ENCODE measurements at places on chromosomes 3 and 15.
A peak's percentile ranks its signal among the peaks of the same experiment; 100 is the strongest.

DNA sequence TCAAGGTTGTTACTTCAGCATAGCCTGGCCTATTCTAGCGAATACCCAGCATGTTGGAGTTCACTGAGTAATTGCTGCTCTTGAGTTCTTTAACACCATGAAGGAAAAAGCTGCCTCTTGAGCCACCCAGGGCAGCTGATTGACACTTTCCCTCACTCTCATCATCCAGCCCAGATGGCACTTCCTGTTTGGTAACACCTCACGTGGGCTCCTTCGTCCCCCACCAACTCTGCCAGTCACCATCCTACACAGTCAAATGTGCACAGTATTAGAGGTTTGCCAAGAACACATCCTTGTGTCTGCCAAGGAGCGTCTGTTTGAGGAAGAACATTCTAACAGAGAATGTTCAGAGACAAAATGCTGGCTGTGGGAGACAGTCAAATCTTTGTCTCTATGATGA, 266.3 kb downstream of the RPLP1 start:
- no peak for DNase-seq

GRCh38 chr3:31392568-31392967, 140.2 kb upstream of the STT3B start:
- no peak for DNase-seq

GRCh38 chr15:82688691-82689090, 21.0 kb downstream of the AP3B2 start:
- DNase-seq: no peak

GRCh38 chr3:30577788-30578187, 28.6 kb upstream of the TGFBR2 start:
- DNase-seq: no peak

DNA sequence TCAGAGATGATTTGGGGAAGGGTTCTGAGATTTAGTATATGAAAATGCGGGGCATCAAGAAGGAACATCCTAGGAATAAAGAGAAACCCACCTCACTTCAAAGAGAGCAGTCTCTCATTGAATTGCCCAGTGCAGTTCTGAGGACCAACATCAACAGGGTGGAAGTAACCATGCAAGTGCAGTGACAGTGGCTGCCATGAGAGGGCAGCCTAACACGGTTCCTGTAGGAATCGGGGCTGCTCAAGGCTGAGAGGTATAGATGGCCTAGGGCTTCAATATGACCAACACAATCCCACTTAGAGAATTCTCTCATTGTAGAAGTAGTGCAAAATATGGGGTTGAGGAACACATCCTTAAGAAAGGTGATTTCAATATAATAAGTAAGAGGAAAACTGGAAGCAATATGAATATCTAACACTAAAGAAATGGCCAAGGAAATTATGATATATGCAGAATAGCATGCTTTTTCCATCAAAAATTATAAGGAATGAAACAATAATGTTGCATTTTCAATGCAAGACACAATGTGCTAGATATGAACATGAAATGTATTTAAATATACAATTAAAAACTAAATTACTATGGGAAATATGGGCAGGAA, 51.1 kb upstream of the ARRDC4 start:
- peak; percentile 9 for DNase-seq

- DNase-seq: no peak
These were observed 32.9 kb downstream of the IGDCC3 start for GRCh38 chr15:65344914-65345275.

DNA sequence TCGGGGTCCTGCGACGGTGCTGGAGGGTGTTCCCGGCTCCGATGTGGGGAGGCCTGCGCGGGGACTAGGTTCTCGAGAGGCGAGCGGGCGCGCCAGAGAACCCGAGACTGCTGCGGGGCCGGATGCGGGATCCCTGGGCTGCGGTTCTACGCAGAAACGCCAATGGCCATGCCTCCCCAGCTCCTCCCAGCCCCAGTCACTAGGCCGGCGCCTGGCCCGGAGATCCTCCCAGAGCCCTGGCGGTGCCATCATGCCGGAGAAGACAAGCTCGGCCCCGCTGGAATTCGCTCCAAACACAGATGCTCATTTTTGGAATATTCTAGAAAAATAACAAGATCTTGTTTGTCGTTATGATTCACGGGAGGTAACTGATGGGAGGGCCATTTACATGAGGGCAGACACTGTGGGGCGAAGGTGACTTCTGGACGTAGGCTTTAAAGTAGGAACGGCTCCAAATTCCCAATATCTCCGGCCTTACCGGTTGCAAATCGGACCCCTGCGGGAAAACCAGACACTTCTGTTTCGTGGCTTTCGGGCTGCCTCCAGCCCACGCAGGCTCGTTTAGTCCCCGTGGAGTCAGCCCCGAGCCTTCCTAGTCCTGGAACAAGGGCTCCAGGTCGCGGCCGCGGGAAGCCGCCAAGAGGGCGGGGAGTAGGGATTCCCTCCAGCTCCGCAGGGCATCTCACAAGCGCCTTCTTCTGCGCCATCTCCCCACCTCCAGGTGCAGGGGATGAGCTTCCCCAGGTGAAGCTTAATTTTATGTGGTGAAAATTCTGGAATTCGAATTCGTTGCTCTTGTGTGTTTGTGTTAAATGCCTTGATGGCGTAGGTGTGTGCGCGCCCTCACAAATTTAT, 74.8 kb upstream of the POLG start:
- DNase-seq: no peak

DNA sequence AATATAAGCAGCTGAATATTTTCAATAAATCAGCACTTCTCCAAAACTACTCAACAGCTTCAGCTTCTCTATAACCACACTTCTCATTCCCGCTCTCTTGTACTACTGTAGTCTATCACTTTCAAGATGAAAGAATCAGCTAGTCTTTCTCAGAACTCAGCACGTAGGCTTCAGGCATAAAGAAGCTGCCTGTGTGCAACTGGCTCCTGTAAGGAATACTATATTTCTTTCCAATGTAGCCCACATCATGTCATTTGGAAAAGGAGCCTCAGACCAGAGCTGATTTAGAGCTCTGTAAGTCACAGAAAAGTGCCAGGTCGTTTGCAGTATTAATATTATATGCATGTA, 62.3 kb downstream of the FMN1 start:
- no peak for DNase-seq

DNA sequence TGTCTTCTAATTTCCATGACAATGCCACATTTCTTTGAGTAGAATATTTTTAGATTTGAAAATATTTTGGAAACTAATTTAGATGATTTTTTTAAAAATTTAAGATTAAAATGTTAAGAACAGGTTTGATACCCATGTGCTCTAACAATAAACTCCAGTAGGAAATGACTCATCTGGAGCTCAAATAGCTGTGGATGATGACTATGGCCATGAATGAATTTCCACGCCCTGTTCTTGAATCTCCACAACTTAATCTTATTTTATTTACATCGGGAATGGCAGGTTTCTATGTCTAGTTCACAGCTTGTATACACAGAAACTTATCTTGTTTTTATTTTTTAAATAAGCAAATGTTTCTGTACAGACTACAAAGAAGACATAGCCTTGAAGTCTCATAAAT, 726.8 kb downstream of the NAALADL2 start:
- peak; percentile 76 for DNase-seq

GRCh38 chr3:54337846-54338245, 215.5 kb downstream of the CACNA2D3 start:
- no peak for DNase-seq

- DNase-seq: no peak
These were observed 393.6 kb upstream of the CDIN1 start for GRCh38 chr15:36185845-36186244.

DNA sequence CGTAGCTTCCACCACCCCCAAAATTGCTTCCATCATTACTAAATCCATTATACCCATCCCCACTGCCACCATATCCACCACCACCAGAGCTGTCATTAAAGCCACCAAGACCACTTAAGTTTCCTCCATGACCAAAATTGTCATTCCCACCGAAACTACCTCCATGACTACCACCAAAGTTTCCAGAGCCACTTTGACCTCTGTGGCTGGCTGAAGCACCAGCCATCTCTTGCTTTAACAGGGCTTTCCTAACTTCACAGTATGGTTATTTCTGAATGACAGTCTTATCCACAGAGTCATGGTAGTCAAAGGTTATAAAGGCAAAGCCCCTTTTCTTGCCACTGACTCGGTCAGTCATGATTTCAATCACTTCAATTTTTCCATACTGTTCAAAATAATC, 24.3 kb upstream of the DENND4A start:
- no peak for DNase-seq

GRCh38 chr15:40088929-40089755, 19.5 kb downstream of the BMF start:
- peak; percentile 50 for DNase-seq

DNA sequence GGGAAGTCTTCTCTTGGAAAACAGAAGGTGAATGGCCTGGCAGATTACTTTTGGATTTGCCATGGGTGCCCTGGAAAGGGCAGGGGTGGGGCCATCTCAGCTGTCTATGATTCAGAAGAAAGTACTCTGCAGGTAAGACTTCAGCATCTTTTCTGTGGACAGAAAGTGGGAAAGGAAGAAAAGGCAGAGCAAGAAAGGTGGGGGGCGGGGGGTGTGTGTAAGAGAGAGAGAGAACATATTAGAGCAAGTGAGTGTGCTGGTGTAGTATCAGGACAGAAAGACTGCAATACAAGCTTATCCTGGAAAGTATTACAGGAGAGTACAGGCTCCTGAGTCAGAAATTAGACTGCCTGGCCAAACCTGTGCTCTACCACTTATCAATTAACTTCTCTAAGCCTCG, 5.5 kb downstream of the TAGLN3 start:
- DNase-seq: no peak

DNA sequence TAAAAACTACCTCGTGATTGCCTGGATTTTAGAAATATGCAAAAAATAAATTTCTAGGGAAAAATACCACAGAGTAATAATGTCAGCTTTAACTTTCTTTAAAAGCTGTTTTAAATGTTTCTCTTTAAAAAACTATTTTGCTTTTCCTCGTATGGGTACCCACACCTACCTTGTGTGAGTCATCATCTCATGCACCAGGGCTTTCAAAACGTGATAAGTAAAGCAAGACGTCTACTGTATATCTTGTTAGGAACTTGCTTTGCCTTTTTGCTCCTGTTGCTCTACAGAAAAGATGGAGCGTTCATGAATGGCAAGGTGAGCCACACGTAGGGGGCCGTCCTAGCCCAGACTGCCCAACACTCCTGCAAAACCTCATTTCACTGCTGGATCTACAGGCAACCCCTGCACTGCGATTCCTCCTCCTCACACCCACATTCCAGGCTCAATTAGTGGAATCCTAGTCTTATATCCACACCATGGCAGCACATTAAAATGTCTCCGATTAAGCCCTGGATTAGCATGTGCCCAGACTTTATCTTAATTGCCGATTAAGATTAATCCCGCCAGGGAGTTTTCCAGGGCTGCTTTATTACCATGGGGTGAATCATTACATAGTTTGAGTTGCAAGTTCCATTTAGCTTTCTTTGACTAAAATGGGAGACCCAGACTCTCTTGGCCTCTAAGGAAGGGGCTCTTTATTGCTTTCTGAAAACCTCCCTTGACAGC, 293.6 kb upstream of the ICE2 start:
- no peak for DNase-seq

GRCh38 chr15:25611603-25612002, 172.8 kb upstream of the UBE3A start:
- no peak for DNase-seq

- peak; percentile 65 for DNase-seq
These were observed 65.8 kb upstream of the CADPS start for GRCh38 chr3:62940771-62941563.

DNA sequence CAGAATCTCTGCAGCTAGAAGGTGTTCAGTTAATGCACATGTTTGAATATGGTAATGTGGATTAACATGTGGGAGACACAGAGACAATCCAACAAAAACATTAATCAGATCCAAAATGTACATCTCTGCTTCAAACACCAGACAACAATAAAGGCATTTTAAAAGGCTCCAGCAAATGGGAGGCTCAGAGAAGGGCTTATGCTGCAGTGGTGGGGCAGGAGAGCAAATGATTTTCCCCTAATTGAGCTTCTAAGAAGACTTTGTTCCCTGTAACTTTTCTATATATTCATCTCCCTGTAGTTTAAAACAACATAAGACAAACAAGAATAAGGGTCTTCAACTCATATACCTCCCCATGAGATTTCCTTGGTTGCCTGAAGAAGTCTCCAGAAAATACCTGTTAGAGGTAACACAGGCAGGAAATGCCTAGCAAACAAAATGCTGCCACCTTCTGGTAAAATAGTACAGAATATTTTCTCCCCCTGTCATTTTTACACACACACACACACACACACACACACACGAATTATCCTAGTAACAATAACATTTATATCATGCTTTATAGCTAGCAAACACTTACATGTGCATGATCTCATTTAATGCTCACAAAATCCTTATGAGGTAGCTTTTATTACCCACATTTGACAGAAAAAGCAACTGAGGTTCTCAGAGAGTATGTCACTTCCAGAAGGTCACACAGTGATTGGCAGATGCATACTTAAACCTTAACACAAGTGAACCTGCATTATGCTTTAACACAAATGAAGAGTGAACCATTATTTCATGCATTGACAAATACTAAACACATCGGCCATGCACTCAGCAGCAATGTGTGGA, 123.4 kb upstream of the MB21D2 start:
- peak; percentile 54 for DNase-seq

GRCh38 chr3:169295912-169296570, 367.5 kb downstream of the MECOM start:
- no peak for DNase-seq

DNA sequence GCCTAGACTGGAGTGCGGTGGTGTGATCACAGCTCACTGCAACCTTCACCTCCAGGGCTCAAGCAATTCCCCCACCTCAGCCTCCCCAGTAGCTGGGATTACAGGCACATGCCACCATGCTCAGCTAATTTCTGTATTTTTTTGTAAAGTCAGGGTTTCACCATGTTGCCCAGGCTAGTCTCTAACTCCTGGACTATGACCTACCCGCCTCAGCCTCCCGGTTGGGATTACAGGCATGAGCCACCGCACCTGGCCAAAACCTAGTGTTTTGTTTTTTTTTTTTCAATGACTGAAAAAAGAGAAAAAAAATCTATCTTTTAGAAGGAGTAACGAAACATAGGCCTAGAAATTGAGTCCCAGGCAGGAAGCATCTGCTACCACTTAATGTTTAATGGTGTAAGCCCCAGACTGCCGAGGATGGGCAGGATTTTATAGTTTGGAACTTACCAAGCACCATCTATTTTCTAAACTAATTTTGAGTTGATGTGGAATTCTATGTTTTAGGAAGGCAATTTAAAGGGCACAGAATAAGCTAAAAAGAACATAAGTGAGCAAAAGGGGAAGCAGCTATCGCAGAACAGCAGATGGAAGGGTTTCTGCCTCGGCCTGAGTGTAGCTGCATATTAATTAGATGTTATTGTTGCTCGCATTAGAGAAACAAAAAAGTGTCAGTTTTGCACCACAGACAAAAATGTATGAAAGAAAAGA, 24.2 kb upstream of the CA12 start:
- no peak for DNase-seq

- DNase-seq: peak; percentile 36
These were observed 46.2 kb downstream of the CTDSPL start for GRCh38 chr3:37907906-37908305.

- DNase-seq: no peak
These were observed 87.8 kb upstream of the GALNT15 start for GRCh38 chr3:16086690-16087089.
